ENCODE measurements at places on chromosomes 4 and X. TPM values are rescaled to one million over a fixed set of nuclear protein-coding genes. Genes with fewer than 3 reads are reported as not detected.

Gene F9
- not detected for total RNA-seq

Gene NELFA
- total RNA-seq, result 24.0 TPM

Gene KLKB1
- total RNA-seq, result not detected

Gene ZDHHC15
- 0.67 TPM for total RNA-seq

Gene CLDN34
- total RNA-seq, result not detected

Gene MED28
- total RNA-seq, result 43.7 TPM

Gene PIR
- total RNA-seq, result 4.9 TPM

Gene CCDC160
- 0.47 TPM for total RNA-seq

Gene ABLIM2
- 0.20 TPM for total RNA-seq

Gene CENPVL2
- not detected for total RNA-seq

Gene STAP1
- total RNA-seq, result 0.08 TPM

Gene UPF3B
- 25.1 TPM for total RNA-seq

Gene TACC3
- total RNA-seq, result 74.7 TPM

Gene TNMD
- total RNA-seq, result not detected

Gene NDNF
- total RNA-seq, result 6.5 TPM

Gene PF4V1
- total RNA-seq, result not detected

Gene SPIN4
- 31.1 TPM for total RNA-seq

Gene FRMPD4
- total RNA-seq, result not detected

Gene TXK
- total RNA-seq, result 0.35 TPM

Gene FGG
- not detected for total RNA-seq

Gene MAP3K15
- total RNA-seq, result 0.38 TPM

Gene NEUROG2
- total RNA-seq, result 0.41 TPM

Gene GABRG1
- total RNA-seq, result not detected

Gene SHROOM2
- total RNA-seq, result 0.57 TPM

Gene RTL3
- total RNA-seq, result not detected

Gene CT45A2
- total RNA-seq, result not detected

Gene TCEAL9
- 154 TPM for total RNA-seq

Gene PABPC4L
- total RNA-seq, result 8.4 TPM

Gene CXCL3
- total RNA-seq, result 1.3 TPM

Gene CFAP47
- not detected for total RNA-seq

Gene TLR7
- total RNA-seq, result not detected

Gene UGT8
- total RNA-seq, result 27.6 TPM

Gene MAGEA10
- not detected for total RNA-seq

Gene GPRASP1
- 2.3 TPM for total RNA-seq

Gene DKC1
- total RNA-seq, result 97.8 TPM

Gene MAGEA4
- total RNA-seq, result not detected

Gene RCHY1
- 69.7 TPM for total RNA-seq

Gene KDM5C
- total RNA-seq, result 48.7 TPM

Gene SPANXB1
- not detected for total RNA-seq

All from SJCRH30 (cell line).